ENCODE measurements at places on chromosomes 6 and 20.

- DNase-seq = no peak
Measured at GRCh38 chr6:25194172-25194678, 84.9 kb upstream of the CARMIL1 start.

DNA sequence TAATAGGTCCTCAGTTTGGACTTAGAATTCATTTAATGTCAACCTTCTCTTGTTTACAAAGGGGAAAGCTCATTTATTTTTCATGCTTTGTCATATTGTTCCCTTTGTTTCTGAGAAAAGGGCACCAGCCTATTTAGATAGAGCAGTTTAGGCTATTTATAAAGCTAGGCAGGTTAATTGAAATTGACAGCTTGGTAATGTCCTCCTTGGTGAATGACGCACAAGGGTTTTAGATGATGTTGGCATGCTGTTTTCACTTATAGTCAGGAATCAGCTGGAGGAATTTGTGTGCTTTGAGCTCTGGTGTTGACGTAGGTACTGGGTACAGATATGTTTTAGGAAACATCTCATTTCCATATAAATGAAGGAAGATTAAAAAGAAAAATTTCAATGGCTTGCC is 45.2 kb downstream of the BCKDHB start:
- DNase-seq = no peak

GRCh38 chr20:47421076-47421475 is 64.6 kb upstream of the ZMYND8 start:
- no peak for DNase-seq

- DNase-seq = peak; percentile 89
Measured at GRCh38 chr6:3176562-3177355, 19.4 kb upstream of the TUBB2A start.

DNA sequence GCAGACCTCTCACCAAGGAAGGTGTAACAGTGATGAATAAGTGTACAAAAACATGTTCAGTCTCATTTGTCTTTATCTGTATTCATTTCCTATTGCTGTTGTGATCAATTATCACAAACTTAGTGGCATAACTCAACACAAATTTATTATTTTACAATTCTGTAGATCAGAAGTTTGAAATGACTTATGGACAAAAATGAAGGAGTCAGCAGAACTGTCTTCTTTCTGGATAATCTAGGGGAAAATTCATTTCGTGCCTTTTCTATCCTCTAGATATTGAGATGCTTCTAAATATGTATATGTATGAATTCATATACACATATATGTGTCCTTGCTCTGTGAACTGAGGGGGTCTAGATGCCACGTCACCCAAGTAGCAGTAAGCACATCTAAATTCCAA is 663.1 kb upstream of the MARCKS start:
- DNase-seq = no peak

DNA sequence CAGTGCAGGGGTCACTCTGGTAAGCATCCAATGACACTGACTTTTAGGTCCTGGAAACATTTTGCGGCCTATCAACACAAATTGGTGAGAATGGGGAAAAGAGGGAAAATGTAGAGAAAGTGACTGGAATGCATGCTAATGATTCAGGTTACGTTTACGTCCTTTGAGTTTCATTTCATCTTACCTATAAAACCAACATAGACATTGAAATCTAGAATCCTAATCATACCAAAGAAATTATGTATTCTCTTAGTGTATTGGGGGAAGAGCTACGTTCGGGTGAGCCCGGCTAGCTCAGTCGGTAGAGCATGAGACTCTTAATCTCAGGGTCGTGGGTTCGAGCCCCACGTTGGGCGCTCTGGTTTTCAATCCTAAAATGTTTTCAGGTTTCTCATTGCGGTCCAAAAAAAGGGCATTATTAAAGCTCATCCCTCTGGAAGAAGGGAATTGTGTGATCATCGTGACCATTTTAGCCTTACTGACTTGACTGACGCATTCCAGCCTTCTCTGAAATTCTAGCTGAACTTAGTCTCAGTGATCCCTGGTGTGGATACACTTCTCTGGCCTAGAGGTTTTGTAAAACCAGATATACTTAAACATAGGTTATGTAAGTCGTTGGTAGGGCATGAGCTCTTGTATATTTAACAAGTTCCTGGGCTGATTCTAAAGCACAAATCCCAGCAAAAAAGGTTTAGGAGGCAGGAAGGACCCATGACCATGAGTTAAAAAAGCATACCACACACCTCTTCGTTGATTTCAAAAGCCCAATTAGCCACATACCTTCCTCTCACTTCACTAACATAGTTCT is 18.3 kb downstream of the HMGN4 start:
- DNase-seq = peak; percentile 49

GRCh38 chr20:31836853-31837608 is 8.4 kb downstream of the FOXS1 start:
- DNase-seq = no peak

GRCh38 chr6:120805276-120805675 is 529.0 kb downstream of the TBC1D32 start:
- DNase-seq = no peak

DNA sequence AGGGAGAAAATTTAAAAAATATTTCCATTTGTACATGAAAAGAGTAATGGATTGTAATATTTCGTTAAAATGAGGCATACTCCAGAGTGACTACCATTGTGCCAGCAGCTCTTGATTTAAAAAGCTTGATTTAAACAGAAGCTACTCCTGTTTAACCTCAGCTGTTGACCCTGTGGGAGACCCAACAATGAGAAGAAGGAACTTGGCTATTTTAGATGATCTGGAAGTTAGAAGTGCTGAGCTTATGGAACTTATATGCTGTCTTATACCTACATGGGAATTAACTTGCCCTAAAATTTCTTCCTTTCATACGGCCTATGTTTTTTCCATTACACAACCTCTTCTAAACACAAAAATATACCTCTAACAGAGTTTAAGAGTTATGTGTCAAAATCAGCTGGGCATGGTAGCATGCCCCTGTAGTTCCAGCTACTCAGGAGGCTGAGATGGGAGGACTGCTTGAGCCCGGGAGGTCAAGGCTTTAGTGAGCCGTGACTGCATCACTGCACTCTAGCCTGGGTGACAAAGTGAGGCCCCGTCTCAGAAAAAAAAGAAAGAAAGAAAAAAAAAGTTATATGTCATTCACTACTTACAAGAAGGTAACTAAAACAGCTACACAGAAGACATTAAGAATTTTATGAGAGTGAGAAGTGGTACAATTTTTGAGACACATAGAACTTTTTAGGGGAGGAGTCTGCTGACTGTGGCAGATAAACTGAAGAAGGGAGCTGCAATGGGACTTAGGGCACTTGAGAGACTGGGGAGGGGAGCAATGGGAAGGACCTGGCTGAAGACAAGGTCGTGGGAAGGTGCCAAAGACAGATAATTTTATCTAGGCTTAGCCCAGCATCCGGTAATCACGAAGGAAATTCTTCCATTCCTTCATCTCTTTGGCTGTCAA is 139.9 kb downstream of the MYB start:
- no peak for DNase-seq

GRCh38 chr6:116015561-116015960 is 45.1 kb downstream of the FRK start:
- DNase-seq = no peak

- no peak for DNase-seq
Measured at GRCh38 chr6:109332748-109333147, 49.5 kb downstream of the CD164 start.

GRCh38 chr20:57772349-57772964 is 62.6 kb upstream of the PMEPA1 start:
- DNase-seq = no peak

DNA sequence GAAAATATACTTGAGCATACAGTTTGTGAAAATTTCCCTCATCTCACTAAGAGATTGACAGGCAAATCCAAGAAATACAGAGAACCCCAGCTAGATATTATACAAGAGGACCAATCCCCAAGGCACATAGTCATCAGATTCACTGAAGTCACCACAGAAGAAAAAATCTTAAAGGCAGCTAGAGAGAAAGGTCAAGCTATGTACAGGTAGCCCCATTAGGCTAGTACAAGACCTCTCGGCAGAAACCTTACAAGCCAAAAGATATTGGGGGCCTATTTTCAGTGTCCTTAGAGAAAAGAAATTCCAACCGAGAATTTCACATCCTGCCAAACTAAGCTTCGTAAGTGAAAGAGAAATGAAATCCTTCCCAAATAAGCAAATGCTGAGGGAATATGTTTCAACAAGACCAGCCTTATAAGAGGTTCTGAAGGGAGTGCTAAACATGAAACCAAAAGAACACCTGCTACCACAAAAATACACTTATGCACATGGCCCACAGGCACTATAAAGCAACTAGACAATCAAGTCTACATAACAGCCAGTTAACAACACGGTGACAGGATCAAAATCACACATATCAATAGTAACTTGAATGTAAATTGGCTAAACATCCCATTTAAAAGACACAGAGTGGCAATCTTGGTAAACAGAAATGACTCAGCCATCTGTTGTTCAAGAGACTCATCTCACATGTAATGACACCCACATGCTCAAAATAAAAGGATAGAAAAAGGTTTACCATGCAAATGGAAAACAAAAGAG is 96.3 kb downstream of the FHL5 start:
- no peak for DNase-seq

DNA sequence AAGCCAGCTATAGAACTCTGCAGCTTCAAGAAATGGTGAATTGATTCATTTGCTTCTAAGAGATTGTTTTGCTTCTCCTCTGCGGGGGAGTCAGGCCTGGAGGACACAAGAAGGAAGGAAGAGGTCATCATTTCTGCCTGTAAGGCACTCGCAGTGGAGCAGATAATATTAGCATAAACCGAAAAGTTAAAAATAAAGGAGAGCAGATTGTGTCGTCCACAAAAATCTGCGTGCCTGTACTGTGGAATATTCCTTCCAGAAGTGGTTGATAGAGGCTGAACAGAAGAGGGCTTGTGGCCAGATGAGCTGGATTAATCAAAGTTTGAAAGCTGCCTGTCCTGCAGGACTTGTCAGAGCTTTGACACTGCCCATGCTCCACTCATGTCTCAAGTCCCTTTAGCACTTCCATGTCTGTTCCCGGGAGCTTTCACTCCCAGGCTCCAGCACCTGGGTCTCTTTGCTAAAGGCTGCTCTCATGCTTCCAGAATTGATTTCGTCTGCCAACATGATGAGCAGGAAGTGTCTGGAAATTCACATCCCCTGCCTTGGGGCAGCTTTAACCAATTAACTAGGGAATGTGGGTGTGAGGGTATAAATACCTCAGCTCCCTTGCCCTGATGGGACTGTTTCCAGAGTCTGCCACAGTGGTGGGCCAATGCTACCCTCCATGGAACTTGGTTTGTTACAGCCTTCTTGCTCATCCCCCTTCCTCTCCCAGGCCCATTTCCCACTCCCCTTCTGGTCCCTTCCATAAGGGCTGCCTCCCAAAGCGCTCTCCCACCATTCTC is 65.1 kb upstream of the STX16 start:
- DNase-seq = no peak

DNA sequence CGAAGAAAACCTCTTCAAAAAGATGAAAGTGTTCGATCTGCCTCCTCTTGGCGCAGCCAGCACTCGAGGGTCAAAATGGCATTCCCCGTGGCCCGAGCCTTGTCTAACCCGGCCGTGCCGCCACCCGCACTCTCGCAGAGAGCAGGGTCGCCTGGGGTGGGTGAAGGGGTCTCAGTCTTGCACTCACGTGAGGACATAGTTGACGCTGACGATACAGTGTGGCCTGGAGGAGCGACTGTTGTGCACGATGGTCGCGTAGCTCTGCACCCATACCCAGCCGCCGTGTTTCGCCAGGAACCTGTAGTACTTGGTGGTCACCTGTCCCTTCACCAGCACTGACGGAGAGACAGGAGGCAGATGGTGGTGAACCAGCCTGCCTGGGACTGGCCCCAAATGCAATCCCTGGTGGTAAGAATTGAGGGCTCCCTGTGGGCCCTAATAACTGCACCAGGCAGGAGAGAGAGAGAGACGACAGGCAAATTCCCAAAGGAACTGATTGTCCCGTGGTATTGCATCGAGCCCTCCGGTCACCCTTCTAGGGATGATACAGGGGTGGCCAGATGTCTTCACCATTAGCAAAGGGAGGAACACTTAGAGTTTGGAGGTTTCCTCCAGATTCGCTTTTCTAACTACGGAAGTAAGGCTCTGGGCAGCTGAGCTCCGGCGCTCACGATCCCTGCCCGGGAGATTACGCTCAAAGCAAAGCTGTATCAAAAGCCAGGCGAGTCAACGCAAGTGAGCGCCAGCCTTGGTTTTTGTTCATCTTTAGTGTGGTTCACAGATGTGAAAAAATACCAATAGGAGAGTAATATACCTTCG is 17.4 kb downstream of the SIM1 start:
- DNase-seq = no peak

GRCh38 chr20:18666803-18667415 is 79.1 kb downstream of the DTD1 start:
- DNase-seq = no peak

- DNase-seq = no peak
Measured at GRCh38 chr6:111418971-111419693, 63.9 kb downstream of the REV3L start.

DNA sequence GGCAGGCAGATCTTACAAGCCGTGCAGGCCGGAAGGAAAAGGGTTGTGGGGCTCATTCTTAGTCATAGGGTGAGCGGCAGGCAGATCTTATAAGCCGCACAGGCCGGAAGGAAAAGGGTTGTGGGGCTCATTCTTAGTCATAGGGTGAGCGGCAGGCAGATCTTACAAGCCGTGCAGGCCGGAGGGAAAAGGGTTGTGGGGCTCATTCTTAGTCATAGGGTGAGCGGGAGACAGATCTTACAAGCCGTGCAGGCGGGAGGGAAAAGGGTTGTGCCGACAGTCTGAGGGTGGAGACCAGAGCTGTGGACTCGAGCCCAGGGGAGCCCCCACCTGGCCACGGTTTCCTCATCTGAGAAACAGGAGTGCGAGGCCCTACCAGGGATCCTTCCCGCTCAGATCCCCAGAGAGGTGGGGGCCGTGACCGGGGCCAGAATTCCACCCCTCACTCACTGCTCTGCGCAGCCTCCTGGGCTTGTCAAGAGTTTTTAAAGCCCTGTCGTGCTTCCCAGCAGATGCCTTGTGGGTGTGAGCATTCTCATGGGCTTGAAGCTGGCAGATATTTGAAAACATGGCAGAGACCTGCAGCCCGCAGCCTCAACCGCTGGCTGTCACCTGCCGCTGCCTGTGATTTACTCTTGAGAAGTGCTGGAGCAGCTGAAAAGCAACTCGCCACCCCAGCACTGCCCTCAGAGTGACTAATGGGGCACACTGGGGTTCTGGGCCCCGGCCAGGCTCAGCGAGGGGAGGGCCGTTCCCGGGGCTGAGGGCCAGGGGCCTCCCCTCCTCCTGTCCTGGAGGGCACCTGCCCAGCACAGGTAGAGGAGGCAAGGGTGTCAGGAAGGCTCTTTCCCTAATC is 31.9 kb downstream of the NTSR1 start:
- DNase-seq = no peak

DNA sequence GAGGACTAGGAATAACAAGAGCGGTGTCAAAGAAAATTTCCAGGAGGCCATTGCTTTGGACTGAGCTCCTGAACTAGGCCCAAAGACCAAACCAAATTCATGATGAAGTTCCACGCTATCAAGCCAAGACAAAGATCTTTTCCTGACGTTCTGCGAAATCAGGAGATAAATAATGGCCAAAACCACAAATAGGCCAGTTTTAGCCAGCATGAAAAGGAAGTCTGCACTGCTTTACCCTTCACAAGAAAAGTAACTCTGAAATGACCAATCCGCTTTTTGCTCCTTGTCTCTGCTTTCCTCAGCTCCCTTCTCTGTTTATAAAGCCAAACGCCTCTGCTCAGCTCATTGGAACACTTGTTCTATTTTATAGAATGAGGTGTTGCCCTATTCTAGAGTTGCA is 6.7 kb downstream of the NCOA5 start:
- no peak for DNase-seq

- no peak for DNase-seq
Measured at GRCh38 chr6:43757966-43758616, 11.9 kb upstream of the VEGFA start.

All from posterior cingulate gyrus (tissue), 11 donors.